ENCODE measurements at places on chromosomes 5 and 9. TPM values are rescaled to one million over a fixed set of nuclear protein-coding genes. Genes with fewer than 3 reads are reported as not detected.

- no peak for DNase-seq
Measured at GRCh38 chr9:85702191-85702590, 39.6 kb downstream of the AGTPBP1 start.

DNA sequence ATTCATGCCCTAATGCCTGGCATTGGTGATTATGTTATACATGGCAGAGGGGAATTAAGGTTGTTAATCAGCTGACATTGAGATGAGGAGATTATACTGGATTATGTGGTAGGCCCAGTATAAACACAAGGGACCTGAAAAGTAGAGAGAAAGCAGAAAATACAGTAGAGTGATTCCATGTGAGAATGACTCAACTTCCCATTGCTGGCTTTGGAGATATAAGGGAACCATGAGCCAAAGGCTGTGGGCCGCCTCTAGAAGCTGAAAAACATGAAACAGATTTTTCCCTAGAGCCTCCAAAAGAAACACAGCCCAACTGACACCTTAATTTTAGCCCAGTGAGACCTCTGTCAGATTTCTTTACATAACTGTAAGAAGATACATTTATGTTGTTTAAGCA is 65.0 kb upstream of the CTXN3 start:
- DNase-seq: no peak

DNA sequence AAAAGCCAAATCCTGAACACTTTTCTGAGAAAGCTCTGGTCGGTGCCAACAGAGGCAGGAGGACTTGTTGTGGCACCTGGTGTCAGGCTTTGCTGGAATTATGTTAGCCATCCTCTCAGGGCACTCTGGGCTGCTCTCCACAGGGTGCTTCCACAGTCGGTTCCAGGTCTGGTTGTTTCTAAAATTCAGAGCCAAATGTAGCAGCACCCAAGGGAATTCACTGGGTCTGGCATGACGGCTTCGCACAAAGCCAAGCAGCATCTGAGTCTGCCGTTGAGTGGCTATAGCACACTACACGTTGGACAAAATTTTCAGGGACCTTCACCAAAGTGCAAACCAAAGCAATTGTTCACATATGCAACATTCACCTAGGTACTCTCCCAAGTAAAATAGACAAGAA is 110.2 kb downstream of the PJA2 start:
- DNase-seq: no peak

- peak; percentile 68 for DNase-seq
Measured at GRCh38 chr9:114908104-114908622, 22.2 kb downstream of the TNFSF8 start.

DNA sequence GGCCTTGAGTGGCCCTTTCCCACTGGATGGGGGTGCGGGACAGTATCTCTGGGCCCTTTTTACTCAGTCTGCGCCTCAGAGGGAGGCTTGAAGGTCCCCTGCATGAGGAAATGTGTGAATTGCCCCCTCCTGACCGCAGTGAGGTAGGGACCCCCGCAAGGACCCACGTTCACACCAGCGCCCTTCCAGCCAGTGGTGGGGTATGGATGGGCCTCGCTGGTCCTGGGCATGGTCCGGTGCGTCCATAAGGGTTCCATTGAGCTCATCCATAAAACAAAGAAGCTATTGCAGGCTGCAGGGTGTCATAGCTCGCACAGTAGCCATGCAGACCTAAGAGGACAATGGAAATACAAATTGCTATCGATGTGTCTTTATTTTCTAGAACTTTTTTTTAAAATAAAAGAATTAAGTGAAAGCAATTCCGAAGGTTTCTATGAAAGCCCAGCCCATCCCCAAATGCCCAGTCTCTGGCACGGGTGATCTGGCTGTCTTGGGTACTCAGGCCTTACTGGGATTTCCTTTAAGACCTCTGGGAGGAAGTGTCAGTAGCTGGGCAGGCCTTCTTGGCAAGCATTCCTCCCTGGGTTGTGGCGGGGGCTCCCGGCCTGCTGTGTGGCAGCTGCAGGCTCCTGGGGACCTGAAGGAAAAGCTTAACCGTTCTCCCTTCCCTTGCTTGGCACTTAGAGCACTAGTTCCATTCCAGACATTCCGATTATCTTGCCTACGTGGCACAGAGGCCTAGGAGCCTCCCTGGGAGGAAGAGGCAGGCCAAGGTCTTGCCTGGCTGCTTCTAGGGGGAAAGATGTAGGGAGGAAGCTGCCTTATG is 1.5 kb upstream of the SEMA5A start:
- DNase-seq: peak; percentile 74

GRCh38 chr5:105789246-105789645 is 1881.5 kb downstream of the EFNA5 start:
- no peak for DNase-seq

DNA sequence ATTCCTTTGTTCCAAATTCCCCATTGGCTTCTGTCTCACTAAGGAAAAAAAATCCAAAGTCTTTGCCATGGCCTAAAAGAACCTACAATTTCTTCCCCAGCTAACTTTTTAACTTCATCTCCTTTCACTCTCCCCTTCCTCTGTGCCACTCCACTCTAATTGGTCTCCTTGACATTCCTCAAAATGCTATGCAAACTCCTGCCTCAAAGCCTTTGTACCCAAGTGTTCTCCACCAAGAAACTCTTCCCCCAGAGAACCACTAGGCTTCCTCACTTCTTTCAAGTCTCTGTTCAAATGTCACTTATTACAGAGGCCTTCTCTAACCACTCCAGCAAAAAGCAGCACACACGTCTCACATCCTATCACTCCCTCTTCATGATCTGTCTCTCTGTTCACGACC is 91.6 kb upstream of the NR4A3 start:
- peak; percentile 69 for DNase-seq

- DNase-seq: no peak
Measured at GRCh38 chr5:126852091-126852571, 75.2 kb downstream of the LMNB1 start.

DNA sequence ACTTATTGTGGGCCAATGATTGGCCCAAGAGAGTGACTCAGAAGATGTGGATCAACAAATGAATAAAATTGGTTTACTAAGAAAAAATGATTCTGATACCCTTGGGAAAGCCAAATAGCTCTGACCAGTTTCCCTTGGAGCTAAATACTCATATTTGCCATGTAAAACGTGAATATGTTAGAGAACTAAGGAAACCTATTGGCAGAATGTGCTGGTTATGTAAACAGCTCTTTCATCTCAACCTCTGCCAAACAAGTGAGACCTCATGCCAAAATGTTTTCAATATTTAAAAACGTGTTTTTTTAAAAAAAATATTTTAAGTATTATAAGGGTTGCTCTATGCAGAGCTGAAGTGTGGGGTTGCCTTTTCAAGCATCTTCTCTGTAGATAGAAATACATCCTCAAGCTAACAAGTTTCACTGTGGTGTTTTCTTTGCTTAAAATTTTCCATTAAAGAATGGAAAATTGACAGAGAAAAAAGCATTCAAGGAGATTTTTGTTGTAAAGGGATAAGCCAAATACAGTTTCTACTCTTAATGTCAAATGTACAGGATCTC is 186.9 kb upstream of the TUT7 start:
- DNase-seq: no peak

GPRIN1 gene
- total RNA-seq: 1.1 TPM

NOXA1 gene
- total RNA-seq: 10.1 TPM

SPINK1 gene
- total RNA-seq: 13.5 TPM

All from lung (tissue), 17 donors.